ENCODE measurements at places on chromosomes 3 and 15.

- no peak for DNase-seq
These were observed 768 bp downstream of the ANO10 start for GRCh38 chr3:43620831-43621655.

DNA sequence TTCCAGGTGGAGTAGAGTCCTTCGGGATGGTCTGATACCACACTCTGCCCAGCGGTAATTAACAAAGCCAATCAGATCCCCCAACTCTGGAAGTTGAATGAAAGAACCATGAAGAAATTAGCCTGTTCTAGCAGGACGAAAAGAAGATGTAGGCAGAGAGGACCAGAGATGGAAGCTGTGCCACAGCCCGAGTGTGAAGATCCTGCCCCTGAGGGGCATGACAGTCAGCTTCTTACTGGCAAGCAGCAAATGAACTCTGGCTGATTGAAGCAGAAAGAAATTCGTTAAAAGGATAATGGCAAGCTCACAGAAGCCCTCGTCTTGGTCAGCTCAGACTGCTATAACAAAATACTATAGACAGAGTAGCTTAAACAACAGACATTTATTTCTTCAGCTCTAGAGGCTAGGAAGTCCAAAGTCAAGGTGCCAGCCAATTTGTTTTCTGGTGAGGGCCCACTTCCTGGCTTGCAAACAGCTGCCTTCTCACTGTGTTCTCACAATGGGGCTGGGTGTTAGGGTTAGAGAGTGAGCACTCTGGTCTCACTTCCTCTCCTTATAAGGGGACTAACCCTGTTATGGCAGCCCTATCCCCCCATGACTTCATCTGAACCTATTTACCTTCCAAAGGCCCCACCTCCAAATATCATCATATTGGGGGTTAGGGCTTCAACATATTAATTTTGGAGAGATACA, 307.1 kb downstream of the VPS13C start:
- no peak for DNase-seq

DNA sequence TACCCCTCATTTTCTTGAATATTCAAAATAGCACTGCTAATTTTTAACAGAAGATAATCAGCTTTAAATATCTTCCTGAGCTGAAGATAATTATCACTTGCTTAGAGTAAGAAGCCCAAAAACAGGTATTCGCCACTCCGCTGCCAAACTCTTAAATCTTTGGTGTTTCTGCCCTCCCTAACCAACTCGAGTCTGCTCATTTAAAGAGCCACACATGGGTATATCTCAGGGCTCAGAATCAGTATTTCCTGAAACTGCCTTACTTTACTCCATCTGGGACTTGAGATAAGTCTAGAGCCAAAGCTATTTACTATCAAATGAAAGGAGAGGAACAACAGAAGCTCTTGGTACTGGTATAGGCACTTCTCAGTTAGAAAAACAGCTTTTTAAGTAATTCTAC, 10.8 kb downstream of the PDCD10 start:
- DNase-seq: no peak

DNA sequence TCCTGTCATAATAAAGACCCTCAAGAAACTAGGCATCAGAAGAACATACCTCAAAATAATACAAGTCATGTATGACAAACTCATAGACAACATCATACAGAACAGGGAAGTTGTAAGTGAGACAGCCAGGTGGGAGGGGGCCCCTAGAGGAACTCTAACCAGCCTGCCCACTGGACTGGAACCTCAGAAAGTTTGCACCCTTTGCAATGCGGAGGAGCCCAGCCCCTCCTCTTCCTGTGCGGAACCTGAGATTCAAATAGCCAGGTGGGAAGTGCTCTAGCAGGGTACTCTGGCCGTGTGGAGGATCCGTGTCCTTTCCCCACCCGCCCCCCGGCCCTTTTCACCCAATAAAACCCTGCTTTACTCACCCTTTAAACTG, 387.0 kb upstream of the CBLB start:
- no peak for DNase-seq

GRCh38 chr15:85407421-85408269, 27.2 kb downstream of the AKAP13 start:
- no peak for DNase-seq

DNA sequence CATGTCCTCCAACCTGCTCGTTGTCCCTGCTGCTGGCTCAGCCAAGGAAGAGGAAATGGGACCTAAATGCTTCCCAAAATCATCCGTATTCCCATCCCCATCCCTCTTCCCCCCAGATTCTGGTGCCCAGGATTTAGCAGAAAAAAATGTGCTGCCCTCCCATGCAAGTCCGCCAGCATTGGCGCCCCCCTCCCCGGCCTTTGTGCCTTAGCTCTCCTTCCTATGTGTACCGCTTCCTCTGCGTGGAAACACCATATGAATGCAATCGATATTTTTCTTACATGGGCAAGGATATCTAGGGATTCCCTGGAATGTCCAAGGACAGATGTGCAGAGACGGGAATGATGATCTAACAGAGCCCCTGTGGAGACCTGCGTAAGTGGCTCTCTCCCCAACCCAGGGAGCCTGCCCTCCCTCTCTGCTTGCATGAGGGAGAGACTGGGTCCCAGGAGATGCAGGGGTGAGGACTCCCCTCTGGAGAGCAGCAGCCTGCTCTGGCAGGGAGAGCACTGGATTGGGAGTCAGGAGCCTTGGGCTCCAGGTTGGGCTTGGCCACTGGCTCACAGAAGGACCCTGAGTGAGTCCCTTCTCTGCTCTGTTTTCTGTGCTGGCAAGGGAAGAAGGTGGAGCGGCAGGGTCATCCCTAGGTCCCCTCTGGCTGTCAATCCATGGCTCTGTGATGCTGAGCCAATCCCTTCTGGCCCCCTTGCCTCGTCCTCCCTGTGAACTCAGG, 227.2 kb downstream of the XXYLT1 start:
- no peak for DNase-seq

- no peak for DNase-seq
These were observed 87.9 kb downstream of the CHST2 start for GRCh38 chr3:143207338-143207961.

DNA sequence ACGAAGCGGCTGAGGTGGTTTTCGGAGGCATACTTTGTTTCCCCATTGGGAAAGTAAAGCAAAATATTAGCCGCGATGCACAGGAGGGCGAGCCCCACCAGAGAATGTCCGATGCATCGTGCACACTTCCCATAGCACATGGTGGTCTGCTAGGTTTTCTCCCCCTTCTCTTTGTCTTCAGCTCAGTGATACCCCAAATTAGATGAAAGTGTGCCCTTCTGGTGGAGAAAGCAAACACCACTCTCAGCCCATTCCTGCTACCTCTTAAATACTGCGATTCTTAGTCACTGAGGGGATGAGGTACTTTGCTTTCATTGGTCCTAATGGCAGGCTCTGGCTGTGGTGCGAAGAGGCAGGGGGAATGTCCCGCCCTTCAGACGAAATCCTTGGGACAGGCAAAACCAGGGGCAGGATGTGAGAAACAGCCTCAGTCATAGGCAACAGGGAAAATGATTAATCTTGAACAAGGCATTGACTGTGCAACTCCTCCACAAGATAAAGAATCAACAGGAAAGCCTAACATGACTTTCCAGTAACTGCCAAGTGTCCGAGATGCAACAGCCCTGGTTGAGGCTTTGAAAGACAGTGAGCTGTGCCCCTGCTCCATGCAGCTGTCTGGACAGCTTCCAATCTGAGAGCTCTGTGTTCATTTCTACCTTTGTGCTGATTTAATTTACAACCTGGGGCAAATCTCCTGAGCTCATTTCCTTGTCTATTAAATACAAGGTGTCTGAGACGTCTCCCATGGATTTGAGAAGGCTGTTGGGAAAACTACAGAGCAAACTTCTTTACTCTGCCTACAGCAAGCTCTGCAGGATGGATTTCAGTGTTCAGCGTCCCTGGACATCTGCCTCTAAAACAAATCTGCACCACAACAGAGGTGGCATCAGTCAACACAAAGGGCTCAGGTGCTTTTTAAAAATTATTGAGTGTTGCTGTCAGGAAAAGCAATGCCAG, at the start of gene TM4SF1:
TM4SF1 (minus strand) TSS at position 242 of the 957 bp plus-strand sequence; CDS start at position 140, 102 bp downstream.
- no peak for DNase-seq

DNA sequence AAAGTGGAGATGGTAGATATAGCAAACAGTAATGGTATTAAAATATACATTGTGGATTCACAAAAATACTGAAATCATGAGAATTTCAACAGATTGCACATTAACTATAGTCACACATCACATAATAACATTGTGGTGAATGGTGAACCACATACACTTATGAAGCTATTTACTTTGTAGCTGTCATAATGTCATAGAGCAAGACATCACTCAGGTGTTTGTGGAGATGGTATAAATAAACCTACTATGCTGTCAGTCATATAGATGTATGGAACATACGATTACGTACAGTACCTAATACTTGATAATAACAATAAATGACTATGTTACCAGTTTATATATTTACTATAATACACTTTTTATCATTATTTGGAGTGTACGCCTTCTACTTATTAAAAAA, 1416.0 kb upstream of the ALCAM start:
- no peak for DNase-seq

- DNase-seq: no peak
These were observed 4.7 kb upstream of the ONECUT1 start for GRCh38 chr15:52794665-52795463.

DNA sequence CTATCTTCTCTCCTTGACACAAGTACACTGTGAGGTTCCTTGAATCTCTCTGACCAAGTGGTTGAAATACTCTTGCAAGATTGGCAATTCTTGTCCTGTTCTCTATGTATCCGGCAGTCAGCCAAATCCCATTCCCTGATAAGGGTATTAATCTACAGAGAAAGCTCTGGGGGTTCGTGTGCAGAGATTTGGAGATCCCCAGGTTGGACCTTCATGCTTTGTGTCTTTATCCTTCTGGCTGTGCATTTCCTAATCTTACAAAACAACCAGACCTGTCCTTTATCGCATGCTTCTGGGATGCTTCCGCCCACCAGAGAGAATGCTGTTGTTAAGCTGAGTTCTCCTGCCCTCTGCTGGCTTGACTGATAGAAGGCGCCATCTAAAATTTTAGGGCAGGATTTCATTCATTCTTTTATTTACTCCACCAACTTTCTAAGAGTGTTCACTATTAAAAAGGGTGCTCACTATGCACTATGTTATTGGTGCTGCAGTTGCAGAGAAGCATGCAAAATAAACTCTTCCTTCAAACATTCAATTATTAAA, 8.6 kb upstream of the SST start:
- no peak for DNase-seq

GRCh38 chr3:45664578-45664977, 24.6 kb upstream of the SACM1L start:
- DNase-seq: peak; percentile 25

GRCh38 chr3:195609229-195609628, 25.5 kb upstream of the APOD start:
- no peak for DNase-seq

- no peak for DNase-seq
These were observed 1.9 kb downstream of the PCLAF start for GRCh38 chr15:64379216-64379960.

GRCh38 chr3:4721511-4721911, 228.4 kb downstream of the ITPR1 start:
- DNase-seq: no peak

- no peak for DNase-seq
These were observed 1003.5 kb downstream of the AGBL1 start for GRCh38 chr15:87083201-87083600.

DNA sequence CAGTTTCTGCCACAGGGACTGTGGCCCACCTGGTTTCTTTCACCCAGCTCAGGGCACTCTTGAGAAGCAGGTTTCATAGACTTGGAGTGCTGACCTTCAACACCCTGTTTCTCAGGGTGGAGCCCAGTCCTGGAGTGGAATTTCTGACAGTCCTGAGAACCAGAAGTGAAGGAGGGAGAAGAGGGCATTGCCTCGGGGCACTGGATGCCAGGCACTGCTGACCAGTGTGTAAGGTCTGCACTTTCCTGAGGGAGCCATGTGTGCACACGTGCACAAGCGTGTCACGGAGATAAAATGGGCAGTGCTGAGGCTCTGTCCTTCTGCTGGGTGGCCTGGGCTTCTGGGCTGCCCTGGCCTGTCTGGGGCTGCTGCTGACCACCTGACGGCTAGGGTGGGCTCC, 118.5 kb downstream of the SEC22A start:
- DNase-seq: no peak

- no peak for DNase-seq
These were observed 59.9 kb downstream of the SLC6A11 start for GRCh38 chr3:10875914-10876313.

DNA sequence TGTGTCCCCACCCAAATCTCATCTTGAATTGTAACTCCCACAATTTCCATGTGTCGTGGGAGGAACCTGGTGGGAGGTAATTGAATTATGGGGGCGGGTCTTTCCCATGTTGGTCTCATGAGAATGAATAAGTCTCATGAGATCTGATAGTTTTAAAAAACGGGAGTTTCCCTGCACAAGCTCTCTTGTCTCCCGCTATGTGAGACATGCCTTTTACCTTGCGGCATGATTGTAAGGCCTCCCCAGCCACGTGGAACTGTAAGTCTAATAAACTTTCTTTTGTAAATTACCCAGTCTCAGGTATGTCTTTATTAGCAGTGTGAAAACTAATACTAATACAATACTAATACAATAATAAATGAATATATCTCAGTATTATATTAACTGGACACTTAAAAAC, 9.9 kb upstream of the YEATS2 start:
- no peak for DNase-seq

- DNase-seq: no peak
These were observed 393.4 kb upstream of the NR2F2 start for GRCh38 chr15:95937128-95937528.

- DNase-seq: no peak
These were observed 1015.9 kb downstream of the OTOL1 start for GRCh38 chr3:162512488-162512887.
